Activated CD8-positive, alpha-beta memory T cell treated with anti-CD3 and anti-CD28 coated beads for 48 hours (primary cell): ENCODE measurements at places on chromosomes 2 and 18.
A peak's percentile ranks its signal among the peaks of the same experiment; 100 is the strongest.

DNA sequence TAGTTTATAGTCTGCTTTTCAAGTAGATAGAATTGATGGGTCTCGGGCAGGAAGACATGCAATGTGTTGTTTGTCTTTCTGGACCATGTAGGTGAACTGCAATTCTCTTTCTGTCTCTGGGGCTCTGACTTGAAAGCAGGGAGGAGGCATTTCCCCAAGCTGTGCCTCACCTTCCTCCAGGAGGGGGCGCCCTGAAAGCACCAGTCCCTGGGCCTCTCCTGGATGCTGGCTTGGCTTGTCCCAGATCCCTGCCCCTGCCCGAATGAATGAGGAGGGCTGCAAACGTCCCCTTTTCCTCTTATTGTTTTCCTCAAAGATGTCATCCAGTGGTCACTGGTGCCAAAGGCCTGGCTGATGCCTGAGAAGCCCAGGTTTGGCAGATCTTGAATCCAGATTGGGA is 270.6 kb downstream of the CELF4 start:
- DNase-seq = no peak

GRCh38 chr2:25178976-25179375 is 10.6 kb upstream of the POMC start:
- DNase-seq = no peak

GRCh38 chr2:65491381-65491905 is 59.0 kb upstream of the SPRED2 start:
- DNase-seq = no peak

DNA sequence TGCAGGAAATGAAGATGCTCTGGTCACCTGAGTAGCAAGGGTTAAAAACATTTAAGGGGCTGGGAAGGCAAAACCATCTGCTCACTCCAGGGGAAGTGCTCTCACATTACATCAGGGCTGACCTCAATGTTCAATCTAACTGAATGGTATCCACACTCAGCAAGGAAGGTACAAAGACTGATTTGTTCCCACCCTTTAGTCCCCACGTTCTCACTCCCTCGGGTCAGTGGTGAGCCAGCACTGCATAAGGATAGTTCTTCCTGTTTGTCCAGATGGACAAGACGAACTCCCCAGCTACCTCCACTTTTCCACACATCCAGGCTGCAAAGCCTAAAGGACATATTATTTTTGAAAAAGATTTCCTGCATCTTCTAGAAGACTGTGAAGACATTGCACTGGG is 126.6 kb upstream of the SLC14A2 start:
- DNase-seq = no peak

- DNase-seq = no peak
Measured at GRCh38 chr2:112730216-112730615, 9.4 kb downstream of the NT5DC4 start.

- no peak for DNase-seq
Measured at GRCh38 chr18:70931942-70932814, 643.3 kb downstream of the SOCS6 start.

GRCh38 chr2:236731767-236732580 is 162.3 kb downstream of the ACKR3 start:
- DNase-seq = no peak

GRCh38 chr2:241853651-241854341 is 4.9 kb downstream of the PDCD1 start:
- no peak for DNase-seq

GRCh38 chr2:215290980-215291599 is 20.8 kb upstream of the ATIC start:
- DNase-seq = no peak

DNA sequence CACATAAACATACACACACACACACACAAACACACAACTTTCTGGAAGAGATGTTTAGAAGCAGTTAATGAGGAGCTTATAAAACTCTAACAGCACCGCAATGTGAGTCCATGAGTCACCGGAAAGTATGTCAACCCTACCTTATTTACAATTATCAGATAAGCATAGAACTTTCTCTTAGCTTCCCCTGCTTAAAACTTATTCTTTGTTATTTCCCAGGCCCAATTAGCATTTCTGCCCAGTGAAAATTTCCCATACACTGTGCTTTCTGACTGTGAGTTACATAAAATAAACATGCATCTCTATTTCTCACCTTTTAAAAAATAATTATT is 737.6 kb downstream of the LRP1B start:
- DNase-seq = no peak

DNA sequence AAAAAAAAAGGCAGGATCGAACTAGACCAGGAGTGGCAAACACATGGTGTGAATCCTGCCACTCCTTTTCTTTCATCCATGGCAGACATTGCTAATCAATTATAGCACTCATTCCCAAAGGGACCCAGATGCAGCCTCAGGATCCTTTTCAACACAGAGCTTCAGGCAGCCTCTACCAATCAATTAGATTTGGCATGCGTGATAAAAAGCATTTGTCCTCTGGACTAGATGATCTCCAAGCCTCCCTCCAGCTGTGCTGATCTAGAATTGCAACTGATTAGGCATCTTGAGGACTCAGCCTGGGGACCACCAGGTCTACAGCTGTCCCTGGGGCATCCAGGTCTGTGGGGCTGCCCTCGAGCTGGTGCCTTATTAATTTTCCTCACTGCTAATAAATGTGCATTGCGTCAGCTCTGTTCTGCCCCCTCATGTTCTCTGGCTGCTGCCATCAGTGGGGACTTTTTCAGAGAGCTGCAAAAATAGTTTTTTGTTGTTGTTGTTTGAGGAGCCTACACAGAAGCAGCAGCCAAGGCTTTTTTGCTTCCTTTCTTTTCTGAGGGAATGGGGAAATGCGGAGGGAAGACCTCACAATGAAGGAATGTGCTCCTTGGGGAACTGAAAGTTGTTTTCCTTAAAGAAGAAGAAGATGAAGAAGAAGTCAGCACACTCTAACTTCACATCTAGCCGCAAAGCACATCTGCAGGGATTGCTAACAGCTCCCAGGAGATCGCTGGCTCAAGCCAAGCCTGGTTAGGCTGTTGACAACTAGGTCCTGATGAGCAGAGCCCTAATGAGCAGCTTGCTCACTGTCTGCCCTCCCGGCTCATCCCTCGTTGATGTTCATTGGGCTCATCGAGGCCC is 8.8 kb upstream of the ATOH8 start:
- no peak for DNase-seq

GRCh38 chr2:9973690-9974089 is 22.2 kb downstream of the GRHL1 start:
- DNase-seq = no peak

DNA sequence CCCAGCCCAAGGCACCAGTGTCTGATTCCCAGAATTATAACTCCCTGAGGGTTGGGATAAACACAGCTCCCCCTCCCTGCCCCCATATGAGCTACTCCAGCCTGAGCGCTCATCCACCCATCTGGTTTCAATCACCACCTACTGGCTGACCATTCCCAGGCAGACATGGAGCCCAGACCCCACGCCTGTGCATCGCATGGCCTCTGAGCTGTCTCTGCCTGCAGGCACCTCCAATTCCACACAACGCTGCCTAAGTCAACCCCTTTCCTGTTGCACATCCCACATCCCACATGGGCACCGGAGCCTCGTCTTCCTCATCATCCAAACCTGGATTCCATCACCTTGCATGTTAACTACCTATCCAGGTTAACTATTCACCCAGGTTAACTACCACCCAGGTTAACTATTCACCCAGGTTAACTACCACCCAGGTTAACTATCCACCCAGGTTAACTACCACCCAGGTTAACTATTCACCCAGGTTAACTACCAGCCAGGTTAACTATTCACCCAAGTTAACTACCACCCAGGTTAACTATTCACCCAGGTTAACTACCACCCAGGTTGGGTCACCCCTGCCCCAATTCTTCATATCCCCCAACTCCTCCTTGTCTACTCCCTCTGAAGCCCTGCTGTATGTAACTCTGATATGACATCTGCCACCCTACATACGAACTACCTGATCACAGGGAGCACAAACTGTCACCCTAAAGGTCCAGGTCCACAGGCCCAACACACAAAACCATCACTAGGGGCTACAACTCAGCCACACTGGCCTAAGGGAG is 47.8 kb downstream of the TEX51 start:
- DNase-seq = no peak

GRCh38 chr2:55109219-55109891 is 59.1 kb upstream of the RTN4 start:
- no peak for DNase-seq

- no peak for DNase-seq
Measured at GRCh38 chr2:44155666-44156446, 12.8 kb upstream of the PPM1B start.

GRCh38 chr2:119650846-119651370 is 28.1 kb upstream of the TMEM177 start:
- no peak for DNase-seq

DNA sequence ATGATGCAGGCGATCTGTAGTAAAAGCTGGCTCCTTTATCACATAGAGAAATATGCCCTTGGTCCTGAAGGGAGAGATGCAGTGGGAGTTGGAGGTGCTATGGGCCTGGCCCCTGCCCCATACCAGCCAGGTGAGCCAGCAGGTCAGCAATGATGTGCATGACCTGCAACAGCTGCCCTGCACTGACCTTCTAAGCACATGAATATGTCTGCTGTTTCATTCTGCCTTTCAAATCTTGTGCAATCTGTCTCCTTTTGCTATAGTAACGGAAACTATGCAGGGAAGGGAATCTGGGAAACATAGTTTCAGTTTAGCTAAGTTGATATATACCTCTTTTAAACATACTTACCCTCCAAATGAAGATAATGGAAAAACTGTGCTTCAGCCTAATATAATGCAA is 235.2 kb downstream of the TDRD15 start:
- DNase-seq = no peak

DNA sequence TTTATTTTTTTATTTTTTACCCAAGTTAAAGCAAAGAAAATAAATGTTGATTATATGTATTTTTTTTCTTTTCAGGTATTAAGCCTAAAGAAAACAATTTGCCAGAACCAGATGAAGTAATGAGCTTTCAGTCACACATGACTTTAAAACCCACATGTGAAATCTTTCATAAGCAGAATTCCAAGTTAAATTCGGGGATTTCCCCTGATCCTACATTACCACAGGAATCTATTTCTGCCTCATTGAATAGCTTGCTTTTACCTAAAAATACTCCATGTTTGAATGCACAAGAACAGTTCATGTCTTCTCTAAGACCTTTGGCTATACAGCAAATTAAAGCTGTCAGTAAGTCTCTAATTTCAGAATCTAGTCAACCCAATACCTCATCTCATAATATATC is 26.6 kb downstream of the GEN1 start:
- DNase-seq = no peak

- DNase-seq = no peak
Measured at GRCh38 chr2:31275976-31276375, 42.0 kb downstream of the EHD3 start.

GRCh38 chr2:207868855-207869596 is 99.3 kb upstream of the FZD5 start:
- DNase-seq = no peak

- no peak for DNase-seq
Measured at GRCh38 chr2:212991120-212991519, 160.3 kb downstream of the IKZF2 start.

- no peak for DNase-seq
Measured at GRCh38 chr2:43005245-43005974, 213.0 kb upstream of the HAAO start.

DNA sequence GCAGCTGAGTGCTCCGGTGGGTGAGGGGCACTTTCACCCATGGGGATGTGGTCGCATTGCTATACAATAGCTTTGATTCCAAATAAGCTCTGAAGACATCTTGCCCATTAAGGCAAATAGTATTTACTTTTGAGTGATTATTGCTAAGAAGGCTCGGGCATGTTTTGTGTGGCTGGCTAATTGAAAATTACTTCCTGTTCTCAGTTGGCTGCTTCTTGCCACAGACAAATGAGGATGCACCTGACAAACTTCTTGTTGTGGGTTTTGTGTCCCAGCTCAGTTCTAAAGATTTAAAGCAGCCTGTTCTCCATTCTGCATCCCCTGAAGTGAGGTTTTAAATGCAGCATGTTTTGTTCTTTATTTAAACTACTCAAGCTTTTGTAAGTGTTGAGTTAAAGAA is 88.3 kb downstream of the KCNS3 start:
- DNase-seq = no peak

- DNase-seq = no peak
Measured at GRCh38 chr18:8357320-8357719, 251.9 kb upstream of the RAB12 start.

- no peak for DNase-seq
Measured at GRCh38 chr2:168426861-168427260, 29.2 kb upstream of the CERS6 start.

- DNase-seq = no peak
Measured at GRCh38 chr2:107036293-107036692, 150.3 kb upstream of the ST6GAL2 start.

DNA sequence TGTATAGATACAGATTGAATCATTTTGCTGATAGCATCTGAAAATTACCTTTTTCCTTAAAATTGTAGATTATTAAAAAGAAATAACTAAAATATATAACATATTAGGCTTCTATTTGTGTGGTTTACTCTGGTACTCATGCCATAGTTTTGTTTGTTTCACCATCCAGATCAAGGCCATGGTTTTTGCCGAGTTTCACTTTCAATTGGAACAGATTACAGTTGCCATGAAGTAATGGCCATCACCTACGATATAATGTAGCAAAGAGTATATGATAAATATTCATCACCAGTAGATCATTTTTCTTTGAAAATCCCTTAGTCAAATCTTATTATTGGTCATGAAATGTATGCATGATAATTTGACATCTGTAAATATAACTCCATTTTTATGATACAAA is 11.9 kb upstream of the DNAH7 start:
- no peak for DNase-seq

GRCh38 chr2:109380502-109381326 is 233.1 kb downstream of the SEPTIN10 start:
- no peak for DNase-seq

- no peak for DNase-seq
Measured at GRCh38 chr2:209074711-209075110, 349.1 kb upstream of the MAP2 start.

DNA sequence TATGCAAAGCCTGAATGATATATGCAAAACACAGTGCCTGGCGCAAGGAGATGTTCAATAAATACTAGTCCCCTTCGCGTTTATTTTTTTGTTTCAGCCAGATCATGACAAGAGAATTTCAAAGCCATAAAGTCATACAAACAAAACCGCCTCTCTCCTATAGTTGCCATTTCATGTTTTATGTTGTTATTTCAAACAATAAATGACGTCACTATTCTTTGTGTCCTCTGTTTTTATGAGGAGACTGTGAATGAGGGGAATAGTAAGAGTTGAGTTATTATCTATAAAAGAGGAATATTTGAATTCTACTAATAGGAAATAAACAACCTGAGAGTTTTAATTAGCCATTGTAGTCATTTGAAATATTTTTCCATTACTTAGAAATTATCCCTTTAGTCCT is 464.5 kb downstream of the THSD7B start:
- DNase-seq = no peak

DNA sequence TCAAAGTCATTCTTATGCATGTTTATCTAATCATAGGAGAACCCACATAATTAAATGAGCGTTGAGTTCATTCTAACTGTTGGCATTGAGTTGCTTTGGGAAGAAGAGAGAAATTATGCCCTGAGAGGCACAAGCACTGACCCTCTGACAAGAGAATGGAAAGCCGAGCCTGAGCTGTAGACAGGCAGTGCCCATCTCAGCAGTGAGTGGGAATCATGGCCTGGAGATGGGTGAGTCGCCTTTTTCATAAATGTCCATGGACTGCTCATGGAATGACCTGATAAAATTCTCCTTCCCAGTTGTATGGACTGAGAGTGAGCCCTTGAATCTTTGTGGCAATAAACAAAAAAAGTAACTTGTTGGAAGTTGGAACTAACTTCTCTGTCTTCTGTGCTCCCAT is 21.4 kb upstream of the MYO3B start:
- no peak for DNase-seq

GRCh38 chr2:219247678-219248642 is 2.7 kb downstream of the STK16 start:
- peak; percentile 12 for DNase-seq
